ENCODE measurements at places on chromosomes 6 and 20.

DNA sequence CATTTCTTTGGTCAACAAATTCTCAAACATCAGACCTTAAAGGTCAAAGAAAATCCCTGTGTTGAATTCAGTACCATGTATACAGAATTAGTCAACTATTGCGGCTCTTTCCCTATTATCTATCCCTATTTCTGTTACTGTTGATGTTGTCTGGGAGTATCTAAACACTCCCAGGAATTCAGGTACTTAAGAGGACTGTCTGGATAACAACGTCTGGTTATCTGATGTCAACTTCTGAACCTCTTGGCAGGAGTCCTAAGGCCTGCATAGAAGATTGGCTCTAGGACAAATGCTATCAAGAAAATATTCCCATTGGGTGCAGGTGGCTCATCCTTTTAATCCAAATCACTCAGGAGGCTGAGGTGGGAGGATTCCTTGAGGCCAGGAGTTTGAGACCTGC is 255.6 kb downstream of the KHDC1L start:
- DNase-seq, result no peak

DNA sequence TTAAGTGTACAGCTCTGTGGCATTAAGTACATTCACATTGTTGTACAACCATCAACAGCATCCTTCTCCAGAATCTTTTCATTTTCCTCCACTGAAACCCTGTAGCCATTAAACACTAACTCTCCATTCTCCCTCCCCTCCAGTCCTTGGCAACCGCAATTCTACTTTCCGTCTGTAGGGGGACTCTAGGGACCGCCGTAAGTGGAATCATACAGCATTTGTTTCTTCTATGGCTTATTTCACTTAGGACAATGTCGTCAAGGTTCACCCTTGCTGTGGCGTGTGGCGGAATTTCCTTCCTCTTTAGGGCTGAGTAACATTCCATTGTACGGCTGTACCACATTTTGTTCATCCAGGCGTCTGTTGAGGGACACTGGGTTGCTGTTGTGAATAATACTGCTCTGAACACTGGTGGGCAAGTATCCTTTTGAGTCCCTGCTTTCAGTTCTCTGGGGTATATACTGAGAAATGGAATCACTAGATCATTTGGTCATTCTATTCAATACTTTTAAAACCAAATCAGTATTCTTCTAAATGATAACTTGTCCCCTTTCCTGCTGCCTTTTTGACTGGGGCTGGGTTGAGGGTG is 50.7 kb downstream of the PPP1R3G start:
- DNase-seq, result peak; percentile 44

DNA sequence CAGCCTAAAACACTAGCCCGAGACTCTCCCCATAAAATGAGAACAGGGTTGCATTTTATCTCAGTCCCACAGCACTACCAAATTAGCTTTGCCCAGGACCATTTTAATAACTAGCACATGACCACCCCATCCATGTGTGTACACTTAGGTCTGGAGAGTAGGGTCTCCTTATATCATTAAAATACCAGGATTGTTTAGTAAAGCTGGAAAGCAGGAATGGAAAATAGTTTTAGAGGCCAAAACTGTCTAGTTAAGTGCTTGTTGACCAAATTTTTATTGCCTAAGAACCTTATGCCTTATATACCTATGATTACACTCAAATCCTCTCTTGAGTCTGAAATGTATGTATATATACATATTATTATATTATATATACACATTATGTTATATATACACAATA is 608.4 kb downstream of the HDGFL1 start:
- no peak for DNase-seq

GRCh38 chr6:47066418-47066817 is 24.3 kb upstream of the ADGRF1 start:
- no peak for DNase-seq

DNA sequence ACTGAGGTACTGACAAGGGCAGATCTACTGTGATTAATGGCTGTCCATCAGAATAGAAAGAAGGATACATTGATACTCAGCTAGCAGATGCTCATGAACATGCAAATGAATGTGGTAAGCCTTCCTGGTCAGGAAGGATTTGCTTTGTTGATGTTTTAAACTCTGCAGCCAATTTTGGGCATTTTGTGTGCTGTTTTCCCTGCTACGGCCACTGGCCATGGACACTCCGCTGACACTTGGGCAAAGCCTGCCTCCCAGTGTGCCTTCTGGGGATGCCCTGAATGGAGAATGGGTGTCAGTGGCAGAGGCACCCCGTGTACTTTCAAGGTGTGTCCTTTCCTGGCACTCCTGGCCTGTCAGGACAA is 113.1 kb downstream of the SOBP start:
- no peak for DNase-seq

GRCh38 chr20:59667981-59668515 is 63.7 kb downstream of the PHACTR3 start:
- DNase-seq, result no peak

- no peak for DNase-seq
Observed at GRCh38 chr20:49352751-49353150, 74.9 kb upstream of the ZNFX1 start.

GRCh38 chr6:45780523-45780922 is 235.1 kb downstream of the CLIC5 start:
- no peak for DNase-seq

DNA sequence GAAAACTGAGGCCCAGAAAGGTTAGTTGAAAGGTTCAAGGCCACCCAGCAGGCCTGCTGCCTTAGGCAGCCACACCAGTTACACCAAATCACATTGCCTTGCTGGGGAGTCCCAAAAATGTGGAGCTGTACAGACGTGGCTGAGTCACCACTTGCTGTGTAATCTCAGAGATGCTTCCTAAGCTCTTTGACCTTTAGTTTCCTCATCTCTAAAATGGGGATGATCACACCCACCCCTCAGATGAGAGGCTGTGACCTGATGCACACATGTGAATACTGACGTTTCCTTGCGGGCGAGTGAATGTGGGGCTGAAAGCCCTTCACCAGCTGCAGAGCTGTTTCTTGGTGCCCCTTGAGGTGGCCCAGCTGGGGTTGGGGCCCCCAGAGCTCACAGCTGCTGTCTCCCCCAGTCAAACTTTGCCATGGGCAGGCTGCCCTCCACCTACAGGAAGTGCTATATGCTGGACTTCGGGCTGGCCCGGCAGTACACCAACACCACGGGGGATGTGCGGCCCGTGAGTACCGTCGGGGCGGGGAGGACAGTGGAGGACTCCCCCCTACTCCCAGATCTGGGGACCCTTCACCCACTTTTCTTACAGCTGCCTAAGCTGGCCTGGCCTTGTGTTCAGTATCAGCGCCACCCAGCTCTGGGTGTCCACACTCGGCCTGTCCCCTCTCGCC is 11.0 kb downstream of the TTBK1 start:
- no peak for DNase-seq

- no peak for DNase-seq
Observed at GRCh38 chr20:49966861-49967260, 15.9 kb upstream of the SNAI1 start.

GRCh38 chr6:21284706-21285105 is 308.8 kb upstream of the SOX4 start:
- DNase-seq, result no peak

DNA sequence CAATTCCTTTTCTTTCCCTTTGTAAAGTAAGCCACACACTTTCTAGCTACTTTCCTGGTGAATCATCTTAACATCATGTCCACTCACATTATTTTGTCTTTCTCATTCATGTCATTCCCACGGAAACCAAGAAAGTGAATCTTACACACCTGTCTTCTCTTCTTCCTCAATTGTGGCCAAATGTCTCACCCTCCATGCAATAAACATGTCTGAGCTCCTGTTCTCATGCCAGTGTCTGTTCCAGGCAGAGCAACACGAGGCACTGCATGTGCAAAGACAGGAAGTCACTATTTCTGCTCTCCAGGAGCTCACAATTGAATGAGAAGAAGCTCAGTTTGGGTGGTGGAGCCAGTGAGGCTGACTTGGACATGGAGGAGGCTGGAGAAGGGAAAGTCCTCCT is 29.0 kb upstream of the TMEM244 start:
- DNase-seq, result no peak

DNA sequence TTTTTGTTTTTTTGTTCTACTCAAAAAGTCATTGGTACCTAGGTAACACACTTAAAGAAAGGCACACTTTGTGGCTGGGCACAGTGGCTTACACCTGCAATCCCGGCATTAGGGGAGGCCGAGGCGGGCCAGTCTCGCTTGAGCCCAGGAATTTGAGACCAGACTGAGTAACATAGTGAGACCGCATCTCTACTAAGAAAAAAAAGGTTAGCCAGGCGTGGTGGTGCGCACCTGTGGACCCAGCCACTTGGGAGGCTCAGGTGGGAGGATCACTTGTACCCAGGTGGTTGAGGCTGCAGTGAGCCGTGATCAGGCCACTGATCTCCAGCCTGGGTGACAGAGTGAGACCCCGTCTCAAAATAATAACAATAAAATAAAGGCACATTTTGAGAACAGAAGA is 67.4 kb upstream of the BHLHE23 start:
- DNase-seq, result no peak

- no peak for DNase-seq
Observed at GRCh38 chr6:4176907-4177306, 41.5 kb upstream of the ECI2 start.

DNA sequence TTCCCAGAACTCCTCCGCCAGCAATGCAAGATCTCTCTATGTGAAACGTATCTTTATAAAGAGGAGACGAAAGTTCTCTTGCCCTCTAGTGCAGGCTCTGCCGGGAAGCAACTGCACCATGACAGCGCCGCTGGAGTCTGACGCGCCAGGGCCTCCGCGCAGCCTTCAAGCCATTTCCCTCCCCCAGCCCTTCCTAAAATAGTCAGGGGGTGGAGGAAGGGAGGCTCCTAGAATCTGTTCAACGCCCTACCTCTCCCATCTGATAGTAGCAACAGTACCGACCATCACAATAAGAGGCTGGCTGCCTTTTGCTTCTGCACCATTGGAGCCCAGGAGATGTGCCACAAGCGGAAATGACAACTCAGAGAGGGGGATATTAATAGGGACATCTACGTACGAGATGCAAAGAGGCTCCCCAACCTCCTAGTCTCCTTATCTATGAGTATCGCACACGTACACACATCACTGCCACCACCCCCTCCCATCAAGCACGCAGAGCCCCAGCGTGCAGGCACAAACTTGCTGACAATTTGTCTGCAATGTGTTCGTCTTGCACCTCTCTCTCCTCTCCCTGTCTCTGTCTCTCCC is 1.0 kb downstream of the SYNE1 start:
- no peak for DNase-seq

- no peak for DNase-seq
Observed at GRCh38 chr6:37704066-37704465, 6.4 kb upstream of the MDGA1 start.

- DNase-seq, result no peak
Observed at GRCh38 chr6:7155871-7156579, 48.3 kb downstream of the RREB1 start.

DNA sequence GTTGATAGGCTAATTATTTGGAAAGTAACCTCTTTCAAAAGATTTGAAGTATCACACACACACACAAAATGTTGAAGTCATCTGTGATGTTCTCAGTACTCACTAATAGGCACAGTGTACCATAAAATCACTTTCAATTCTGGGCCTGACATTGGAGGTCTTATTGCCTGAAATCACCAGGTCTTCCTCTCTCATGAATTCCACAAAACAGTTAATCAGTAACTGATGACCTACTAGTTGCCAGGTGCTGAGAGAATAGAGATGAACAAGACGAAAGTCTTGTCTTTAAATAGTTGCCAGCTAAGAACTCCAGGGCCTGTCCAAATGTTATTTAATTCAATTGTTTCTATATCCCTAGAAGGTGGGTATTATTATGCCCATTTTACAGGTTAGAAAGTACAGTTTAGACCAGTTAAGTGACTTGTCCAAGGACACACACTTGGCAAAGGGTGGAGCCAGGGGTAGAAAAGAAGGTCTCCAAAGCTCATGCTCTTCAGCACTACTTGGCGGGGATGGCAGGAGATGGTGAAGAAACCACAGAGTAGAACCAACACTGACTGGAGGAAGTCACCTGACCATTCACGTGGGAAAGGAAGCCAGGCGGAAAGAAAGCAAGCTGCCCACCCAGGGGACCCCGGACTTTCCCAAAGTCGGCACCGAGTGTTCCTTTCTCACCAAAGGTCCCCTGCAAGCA is 116.4 kb downstream of the KIF6 start:
- no peak for DNase-seq

GRCh38 chr6:34791701-34792604 is at the start of gene BLTP3A:
Gene BLTP3A, plus strand, starts transcription at chr6:34792083. Its CDS starts 168 bp downstream, at chr6:34792251.
- peak; percentile 78 for DNase-seq

DNA sequence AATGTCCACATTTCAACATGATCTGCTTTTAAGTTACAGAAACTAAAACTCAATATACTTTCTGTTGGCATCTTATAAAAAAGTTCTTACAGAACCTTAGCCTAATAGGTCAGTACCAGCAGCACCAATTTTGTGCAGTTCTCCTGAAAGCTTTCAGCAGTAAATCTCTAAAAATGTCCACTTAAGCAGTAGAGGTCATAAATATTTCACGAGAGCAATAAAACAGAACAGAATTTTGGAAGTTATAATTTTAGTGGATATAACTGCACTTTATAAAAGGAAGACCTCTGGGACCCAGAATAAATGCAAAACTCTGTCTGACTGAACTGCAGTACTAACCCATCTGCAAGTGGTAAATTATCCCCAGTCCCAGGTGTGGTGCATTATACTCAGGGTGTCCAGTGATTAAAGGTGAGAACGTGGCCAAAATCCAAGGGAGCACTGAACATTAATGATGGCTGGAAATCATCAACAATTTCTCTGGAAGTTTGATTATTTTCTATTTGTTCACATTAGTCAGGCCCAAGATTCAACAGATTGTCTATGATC is 172.6 kb upstream of the RSPO3 start:
- no peak for DNase-seq

DNA sequence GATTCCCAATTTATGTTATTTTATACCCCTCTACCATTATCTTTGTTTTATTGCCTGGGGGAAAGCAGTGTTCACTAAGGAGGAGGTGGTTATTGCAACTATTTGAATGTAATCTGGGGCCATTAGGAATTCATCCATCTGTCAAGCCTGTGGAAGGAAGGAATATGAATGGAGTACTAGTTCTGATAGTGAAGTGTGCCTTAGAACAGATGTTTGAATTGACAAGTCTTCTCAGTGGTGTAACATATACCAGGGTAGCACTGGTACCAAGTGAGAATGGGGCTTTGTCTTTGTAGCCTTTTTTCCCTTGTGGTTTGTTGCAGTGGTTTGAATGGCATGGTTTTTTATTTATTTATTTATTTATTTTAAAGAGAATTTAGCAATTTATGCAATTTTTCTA is 27.9 kb upstream of the HDAC2 start:
- no peak for DNase-seq
